ENCODE measurements at places on chromosomes 12 and 14.

- DNase-seq = no peak
Measured at GRCh38 chr12:72677139-72677538, 405.0 kb downstream of the TRHDE start.

DNA sequence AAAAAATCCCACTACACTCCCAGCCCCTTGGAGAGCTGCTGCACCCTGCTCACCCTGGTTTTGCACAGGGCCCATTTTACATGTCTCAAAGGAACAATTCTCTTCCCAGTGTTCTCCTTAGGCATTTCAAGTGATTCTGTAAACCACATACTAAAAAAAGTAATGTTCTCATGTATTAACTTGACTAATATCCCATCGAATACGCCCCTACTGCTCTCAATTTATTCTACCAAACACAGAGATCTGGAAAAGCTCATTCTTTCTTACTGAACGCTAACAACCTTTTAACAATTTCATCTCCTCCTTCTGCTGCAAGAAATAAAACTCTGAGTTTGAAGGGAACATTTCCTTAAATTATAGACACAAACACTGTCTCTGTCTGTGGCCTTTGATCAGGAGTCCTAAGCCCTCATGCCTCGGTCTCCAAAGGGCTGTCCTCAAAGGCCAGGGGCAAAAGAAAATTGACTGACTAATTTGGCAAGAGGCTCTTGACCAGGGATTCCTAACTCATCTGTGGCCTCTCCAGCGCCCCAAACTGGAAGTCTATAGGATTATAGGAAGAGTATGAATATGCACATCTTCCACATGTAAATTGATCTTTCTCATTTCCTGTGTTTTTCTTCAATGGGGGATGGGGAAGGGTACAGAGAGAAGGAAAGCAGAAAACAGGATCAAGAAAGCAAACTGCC lies 17.1 kb upstream of the TSPAN11 start:
- DNase-seq = no peak

DNA sequence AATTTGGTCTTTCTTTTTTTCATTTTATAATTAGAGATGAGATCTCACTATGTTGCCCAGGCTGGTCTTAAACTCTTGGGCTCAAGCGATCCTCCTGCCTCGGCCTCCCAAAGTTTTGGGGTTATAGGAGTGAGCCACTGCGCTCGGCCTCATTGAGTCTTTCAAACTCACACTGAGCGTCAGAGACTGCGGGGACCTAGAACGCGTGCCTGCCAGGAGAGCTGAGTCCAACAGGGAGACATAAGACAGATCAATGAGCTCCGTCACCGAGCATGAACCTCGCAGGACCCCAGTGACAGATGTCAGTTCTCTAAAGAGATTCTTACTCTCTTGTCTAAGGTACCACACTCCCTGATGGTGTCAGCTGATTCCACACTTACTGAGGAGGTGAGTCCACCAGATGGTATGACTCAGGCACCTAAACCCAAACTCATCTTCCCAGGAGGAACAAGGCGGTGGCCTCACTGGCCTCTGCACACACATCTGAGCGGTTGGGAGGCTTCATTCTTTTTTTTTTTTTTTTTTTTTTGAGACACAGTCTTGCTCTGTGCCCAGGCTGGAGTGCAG lies 58.9 kb downstream of the CCDC88C start:
- DNase-seq = no peak

GRCh38 chr12:131644481-131644880 lies 66.4 kb upstream of the SFSWAP start:
- DNase-seq = no peak

DNA sequence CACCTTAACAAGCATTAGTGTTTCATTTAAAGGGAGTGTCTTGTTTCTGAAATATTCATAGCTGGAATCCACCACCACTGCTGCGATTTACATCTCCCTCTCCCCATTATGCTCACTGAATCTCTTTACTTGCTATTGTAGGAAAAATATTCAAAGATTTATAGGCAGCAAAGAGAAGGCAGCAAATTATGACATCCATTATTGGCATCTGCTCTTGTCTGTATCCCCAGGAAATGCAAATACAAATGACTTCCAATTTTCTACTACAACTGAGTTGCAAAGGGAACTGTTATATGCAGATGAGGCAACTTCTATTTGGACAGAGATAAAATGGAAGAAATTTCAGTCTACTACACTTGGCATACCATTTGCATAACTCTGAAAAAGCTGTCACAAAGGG lies 88.4 kb upstream of the PRKD1 start:
- DNase-seq = no peak

DNA sequence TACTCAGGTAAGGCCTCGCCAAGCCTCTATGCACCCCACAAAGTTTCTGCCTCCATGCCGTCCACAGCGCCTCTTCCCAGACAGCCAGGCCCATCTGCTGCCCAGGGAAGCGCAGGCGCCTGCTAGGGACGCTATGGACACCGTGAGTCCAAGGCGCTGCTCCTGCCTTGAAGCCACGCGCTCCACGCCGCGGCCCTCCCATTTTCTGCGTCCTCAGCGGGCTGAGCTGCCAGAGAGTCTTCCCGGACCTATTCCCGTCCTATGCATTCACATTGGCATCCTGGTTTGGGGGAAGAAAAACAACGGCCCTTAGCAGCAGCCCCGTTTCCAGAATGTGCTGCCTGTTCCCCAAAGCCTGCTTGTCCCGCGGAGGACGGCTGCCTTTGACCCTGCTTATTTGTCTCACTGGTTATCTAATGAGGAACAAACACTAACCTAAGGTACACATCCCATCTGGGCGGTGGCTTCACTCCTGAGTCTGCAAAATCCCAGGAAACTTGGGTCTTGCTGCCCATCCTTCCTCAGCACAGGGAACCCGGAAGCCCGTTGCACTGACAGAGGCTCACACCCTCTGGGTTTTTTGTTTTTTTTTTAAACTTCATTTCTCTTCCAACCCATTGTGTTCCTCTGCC lies 38.0 kb downstream of the MMAB start:
- no peak for DNase-seq

Data from osteocyte (in vitro differentiated cells).